ENCODE measurements at places on chromosomes 7 and 10.

- no peak for DNase-seq
Measured at GRCh38 chr7:84258628-84259027, 64.0 kb upstream of the SEMA3A start.

DNA sequence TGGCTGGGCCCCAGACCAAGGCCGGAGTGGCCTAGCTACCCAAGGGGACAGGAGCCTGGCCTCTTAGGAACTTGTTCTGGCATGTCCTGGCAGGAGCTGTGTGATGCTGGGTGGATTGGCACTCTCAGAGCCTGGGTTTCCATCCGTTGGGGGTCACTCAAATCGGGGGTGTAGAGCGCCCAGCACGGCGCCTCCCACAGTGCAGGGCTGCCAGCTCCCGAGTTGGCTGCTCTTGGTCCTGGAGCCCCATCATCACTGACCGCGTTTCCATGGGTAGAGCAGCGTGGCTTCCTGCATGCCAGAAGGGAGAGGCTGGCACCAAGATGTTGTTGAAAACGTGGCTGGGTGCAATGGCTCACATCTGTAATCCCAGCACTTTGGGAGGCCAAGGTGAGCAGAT, 70.3 kb downstream of the UNCX start:
- DNase-seq: no peak

DNA sequence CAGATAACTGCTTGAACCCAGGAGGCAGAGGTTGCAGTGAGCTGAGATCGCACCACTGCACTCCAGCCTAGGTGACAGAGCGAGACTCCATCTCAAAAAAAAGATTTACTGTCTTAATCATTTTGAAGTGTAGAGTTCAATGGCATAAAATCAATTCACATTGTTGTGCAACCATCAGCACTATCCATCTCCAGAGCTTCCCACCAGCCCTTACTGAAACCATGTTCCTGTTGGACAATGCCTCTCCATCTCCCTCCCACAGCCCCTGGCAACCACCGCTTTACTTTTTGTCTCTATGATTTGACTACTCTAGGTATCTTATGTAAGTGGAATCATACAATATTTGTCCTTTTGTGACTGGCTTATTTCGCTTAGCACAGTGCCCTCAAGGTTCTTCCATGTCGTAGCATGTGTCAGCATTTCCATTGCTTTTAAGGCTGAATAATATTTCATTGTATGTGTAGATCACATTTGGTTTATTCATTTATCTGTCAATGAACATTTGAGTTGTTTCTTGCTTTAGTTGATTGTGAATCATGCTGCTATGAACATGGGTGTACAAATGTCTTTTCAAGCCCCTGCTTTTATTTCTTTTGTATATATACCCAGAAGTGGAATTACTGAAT, 33.1 kb downstream of the NACAD start:
- DNase-seq: no peak

GRCh38 chr7:144484445-144484844, 81.0 kb upstream of the NOBOX start:
- DNase-seq: no peak
